ENCODE measurements at places on chromosomes 11 and 22.
A peak's percentile ranks its signal among the peaks of the same experiment; 100 is the strongest.

DNA sequence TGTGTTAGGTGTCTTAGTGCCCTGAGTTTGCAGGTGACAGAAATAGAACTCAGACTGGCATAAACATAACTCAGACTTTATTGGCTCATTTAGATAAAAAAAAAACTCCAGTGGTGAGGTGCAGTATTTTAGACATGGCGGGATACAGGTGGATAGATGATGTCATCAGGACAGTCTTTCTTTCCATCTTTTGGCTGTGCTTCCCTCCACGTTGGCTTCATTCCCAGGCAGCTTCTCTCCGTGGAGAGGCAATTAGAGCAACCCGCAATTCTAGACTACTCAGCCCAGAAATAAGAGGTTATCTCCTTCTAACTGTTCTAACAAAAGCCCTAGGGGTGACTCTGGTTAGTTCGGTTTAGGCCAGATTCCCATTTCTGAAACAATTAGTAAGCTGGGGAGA, 40.5 kb downstream of the NCAM1 start:
- DNase-seq, result no peak

DNA sequence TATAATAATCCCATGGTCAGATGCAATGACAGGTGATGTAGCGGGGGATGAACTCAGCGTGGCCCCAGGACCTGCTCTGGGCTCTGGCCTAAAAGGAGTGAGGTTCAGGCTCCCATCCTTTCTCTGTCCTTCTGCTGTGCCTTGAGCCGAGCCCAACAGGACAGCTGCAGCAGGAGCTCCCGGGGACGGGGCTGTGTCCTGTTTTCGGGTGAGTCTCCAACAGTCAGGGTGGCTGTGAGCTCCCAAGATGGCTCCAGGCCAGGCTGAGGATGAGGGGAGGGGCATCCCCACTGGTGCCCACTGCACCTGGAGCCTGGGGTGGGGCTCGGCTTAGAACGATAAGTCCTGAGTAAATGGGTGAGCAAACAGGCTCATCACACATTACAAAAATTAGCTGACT, 1385.0 kb downstream of the BRD1 start:
- DNase-seq, result no peak

DNA sequence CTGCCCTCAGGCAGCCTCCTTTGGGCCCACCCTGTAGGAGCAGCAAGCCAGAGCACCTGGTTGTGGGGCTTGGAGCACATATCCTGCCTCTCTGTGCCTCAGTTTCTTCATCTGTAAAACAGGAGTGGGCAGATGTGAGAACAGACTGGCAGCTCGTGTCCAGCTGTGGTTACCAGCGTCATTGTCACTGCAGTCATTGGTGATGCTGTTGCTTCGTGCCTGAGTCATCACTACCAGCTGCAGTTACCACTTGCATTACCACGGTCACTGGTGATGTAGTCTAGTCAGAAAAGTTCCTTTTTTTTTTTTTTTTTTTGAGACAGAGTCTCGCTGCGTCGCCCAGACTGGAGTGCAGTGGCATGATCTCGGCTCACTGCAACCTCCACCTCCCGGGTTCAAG, 20.4 kb downstream of the RSPH14 start:
- no peak for DNase-seq

GRCh38 chr11:14645985-14646900, 2.6 kb downstream of the PDE3B start:
- no peak for DNase-seq

DNA sequence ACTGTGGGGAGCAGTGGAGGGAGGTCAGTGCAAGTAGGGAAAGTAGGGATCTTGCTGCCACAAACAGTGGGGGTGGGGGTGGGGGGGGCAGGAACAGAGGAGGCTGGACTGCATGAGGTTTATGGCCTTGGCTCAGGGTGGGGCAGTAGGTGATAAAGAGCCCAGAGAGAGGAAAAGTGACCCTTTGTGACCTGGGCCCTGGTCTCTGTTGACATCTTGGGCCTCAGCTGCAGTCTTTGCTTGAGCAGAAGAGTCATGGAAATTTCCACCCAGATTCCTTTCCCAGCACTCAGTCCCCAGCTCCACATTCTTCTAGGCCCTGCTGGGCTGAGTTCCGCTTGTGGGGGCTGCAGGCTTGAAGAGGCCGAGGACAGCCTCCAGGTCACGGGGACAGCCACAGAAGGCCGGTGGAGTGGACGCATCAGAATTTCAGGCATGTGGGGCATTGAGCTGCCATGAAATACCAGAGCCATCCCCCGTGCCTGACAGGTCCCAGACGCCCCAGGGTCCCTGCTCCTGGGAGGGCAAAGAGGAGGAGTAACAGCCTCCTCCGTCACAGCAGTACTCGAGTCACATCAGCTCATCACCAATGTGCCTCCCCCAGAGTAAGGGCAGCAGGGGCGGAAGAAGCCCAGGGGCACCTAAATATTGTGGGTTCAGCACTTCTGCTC, 9.7 kb upstream of the MALAT1 start:
- DNase-seq, result no peak

DNA sequence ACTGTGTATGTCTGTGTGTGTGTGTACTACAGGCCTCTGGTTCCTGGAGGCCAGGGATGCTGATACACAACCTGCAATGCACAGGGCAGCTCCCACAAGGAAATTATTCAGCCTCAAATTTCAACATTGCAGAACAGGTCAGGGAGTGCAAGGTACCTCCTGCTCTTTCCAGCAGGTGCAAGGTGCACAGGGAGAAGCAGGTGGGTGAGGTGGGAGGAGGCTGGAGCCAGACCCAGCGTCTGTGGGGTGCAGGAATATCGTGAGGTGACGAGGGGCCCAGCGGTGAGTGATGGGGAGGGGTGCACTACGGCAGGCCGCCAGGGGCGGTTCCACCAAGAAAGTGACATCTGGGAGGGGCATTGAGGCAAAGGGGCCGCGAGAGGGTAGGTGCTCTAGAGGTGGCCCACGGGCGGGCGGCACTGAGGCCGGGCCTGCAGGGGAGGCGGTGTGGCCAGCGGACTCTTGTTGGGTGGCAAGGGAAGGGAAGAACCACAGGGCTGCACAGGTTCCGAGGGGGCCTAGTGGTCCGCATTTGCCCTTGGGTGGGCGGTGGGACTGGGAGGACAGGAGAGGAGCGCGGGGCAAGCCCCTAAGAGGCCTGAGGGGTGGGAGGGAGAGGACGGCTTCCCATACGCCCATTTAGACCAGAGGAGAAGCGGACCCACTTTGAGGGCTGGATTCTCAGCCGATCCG, 21.6 kb downstream of the DGCR6L start:
- no peak for DNase-seq

DNA sequence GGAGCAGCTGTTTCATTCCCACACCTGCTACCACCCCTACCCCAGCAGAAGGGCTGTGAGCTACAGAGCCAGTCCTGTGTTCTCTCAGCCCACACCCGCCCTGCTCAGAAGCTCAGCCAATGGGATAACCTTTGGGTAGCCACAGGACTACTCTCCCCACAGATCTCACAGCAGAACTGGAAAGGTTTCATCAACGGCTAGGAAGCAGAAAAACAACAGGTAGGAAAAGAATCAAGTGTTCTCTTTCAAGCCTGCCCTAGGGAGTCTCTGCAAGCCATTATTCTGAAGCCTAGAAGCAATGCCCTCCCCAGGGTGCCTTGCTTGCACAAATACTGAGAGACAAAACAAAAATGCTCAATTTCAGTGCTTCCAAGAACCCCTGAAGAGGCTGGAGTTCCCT, 77.2 kb downstream of the TMPRSS5 start:
- no peak for DNase-seq

GRCh38 chr11:43396617-43397016, 37.9 kb downstream of the TTC17 start:
- DNase-seq, result no peak

GRCh38 chr11:128616161-128616560, 28.8 kb upstream of the ETS1 start:
- DNase-seq, result no peak

GRCh38 chr11:61011229-61011870, 39.9 kb downstream of the CD6 start:
- DNase-seq, result no peak

DNA sequence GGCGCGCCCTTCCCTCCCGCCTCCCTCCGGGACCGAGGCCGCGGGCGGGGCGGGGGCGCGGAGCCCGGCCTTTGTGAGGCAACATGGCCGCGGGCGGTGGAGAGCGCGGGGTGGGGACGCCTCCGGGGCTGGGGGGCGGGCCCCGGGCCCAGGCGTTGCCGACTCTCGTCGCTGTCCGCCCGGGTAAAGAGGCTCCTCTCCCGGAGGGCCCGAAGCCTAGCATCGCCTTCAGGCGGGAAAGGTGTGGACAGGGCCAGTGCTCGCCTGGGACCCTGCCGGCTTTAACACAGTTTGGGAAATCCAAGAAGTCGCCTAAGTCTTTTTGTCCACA, 369 bp downstream of the DGCR8 start:
- peak; percentile 77 for DNase-seq

GRCh38 chr11:44746894-44747293, 20.1 kb downstream of the TSPAN18 start:
- DNase-seq, result no peak

DNA sequence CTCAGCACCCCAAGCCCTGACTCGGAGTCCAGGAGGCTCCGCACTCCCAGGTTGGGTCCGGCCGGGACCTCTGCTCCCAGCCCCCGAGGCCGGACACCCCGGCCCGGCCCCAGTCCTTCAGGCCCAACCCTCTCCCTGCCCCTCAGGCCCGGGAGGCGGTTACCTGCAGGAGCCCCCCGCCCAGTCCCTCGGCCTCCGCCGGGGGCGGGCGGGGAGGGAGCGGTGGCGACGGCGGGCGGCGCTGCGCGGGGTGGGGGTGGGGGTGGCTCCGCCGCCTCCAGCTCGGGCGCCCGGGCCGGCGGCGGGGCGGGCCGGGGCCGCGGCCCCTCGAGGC, 310 bp downstream of the TCF20 start:
- no peak for DNase-seq

- no peak for DNase-seq
Observed at GRCh38 chr11:67545280-67545679, 22.0 kb upstream of the CABP2 start.

DNA sequence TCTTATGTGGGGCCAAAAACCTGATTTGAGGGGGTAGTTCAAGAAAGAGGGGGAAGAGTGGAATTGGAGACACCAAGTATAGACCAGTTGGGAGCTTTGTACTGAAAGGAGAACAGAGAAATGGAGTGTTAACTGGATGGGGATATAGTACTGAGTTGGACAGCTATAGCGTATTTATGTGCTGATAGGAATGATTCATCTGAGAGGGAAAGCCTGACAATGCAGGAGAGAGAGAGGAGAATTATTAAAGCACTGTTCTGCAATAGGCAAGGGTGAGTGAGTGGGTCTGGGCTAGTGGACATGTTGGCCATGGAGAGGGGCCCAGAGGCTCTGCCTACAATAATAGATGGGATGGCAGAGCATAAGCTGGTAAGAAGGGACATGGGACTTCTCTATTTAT, 52.9 kb upstream of the PITPNB start:
- DNase-seq, result no peak

DNA sequence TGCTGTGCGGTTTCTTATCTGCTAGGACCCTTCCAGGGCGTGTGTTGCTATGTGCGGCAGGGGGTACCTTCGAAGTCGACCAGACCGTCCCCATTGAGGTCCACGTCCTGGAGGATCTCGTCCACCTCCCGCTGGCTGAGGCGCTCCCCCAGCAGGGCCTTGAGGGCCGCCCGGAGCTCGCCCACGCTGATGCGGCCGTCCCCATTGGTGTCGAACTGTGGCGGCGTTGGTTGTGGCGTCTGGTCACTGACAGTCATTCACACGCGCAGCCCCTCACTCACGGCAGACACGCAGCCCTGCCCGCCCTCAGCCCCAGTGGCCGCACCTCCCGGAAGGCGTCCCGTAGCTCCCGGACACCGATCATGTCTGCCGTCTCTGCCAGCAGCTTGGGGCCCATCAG, 3.5 kb downstream of the CABP2 start:
- DNase-seq, result no peak
